ENCODE measurements at places on chromosomes 7 and 10.

- DNase-seq: no peak
Measured at GRCh38 chr10:118927321-118927720, 102.2 kb upstream of the NANOS1 start.

DNA sequence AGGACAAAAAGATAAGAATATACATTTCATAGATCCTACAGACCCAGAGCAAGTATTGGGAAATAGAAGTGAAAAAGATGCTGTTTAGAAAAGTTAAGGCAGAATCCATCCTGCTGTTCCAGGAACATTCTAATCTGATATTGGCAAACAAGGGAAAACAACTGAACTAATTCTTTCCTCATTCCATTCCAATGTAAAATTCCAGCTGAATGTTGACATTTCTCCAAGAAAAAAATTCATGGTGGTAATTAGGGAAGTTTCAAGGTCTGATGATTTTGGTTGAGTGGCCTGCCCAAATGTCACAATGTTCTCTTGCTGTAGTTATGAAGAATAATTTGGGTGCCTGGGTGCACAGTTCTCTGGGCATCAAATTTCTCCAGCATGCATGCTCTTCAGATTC, 15.2 kb downstream of the PIP start:
- DNase-seq: no peak

- DNase-seq: peak; percentile 30
Measured at GRCh38 chr7:78489476-78490240, 691.1 kb downstream of the PHTF2 start.

DNA sequence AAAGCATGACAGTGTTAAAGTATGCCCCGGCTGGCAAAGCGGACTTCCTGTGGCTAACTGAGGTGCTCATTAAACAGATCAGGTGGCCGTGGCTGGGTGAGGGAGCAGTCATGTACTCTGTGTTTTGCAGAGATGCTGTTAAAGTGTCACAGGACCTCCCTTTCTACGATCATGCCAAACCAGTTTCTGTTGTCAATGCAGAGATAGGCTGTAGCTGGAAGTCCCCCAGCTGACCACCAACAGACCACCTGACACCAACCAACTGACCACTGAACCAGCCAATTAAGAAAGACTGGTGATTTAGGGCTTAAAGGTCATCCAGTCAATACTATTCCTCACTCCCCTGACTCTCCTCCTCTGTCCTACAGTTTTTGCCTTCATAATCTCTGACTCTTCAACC, 431.1 kb upstream of the LRGUK start:
- no peak for DNase-seq

- no peak for DNase-seq
Measured at GRCh38 chr10:49225218-49225876, 37.2 kb upstream of the TMEM273 start.

GRCh38 chr7:149289856-149290255, 27.9 kb downstream of the ZNF783 start:
- DNase-seq: no peak

Data from AG20443 (cell line).